ENCODE measurements at places on chromosomes 4 and X. TPM values are rescaled to one million over a fixed set of nuclear protein-coding genes. Genes with fewer than 3 reads are reported as not detected.

DNA sequence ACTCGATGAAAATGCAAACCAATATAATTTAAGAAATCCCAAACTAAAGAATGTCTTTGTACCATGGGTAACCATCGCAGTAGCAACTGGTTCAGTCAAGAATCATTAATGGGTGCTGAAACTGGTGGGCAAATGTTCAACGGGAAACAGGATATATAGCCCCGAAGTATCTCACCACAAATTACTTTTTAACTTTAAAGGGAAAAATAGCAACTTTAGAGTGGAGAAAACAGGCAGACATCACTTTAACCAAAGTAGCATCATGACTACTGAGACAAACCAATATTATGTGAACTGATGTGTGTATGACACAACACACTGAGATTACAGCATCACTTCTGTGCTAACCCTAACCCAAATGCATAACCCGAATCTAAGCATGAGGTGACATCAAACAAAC, 33.8 kb upstream of the SLAIN2 start:
- no peak overlapping the region for H3K27ac ChIP-seq
- H3K4me3 ChIP-seq = no peak overlapping the region
- H3K4me1 ChIP-seq = no peaks in the 10 kb centered on the region
- no peaks in the 10 kb centered on the region for H3K27me3 ChIP-seq
- no peaks in the 10 kb centered on the region for H3K36me3 ChIP-seq

DNA sequence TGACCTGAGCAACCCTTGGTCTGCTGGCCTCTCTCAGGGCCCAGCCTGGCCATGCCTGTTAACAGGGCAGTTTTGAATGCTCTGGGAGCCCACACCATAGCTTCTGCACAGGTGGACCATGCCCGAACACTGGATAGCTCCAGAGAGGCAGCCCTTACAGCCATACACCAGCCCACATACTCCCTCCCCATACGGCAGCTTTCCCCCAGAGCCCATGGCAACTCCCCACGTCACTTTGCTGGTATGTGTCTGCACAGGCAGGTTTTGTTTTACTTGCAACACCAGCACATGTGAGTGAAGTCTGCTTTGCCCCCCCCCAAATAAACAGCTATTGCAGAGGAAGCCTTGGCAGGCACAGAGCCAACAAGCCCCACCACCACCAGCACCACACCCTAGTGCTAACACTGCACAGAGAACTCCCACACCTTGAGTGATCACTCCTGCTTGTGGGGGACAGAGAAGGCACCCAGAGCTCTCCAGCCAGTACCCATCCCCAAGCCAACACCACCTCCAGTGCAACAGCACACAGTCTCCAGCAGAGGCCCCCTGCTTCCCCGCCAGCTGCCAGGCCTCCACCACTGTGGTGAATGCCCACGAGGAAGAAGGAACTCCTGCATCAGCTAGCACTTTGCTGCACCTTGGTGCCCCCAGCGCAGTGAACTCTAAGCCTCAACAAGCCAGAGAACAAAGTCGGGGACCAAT, 87.3 kb downstream of the STPG2 start:
- no peak overlapping the region for H3K4me3 ChIP-seq
- no peaks in the 10 kb centered on the region for H3K4me1 ChIP-seq

- no peak overlapping the region for H3K4me3 ChIP-seq
- no peaks in the 10 kb centered on the region for H3K27me3 ChIP-seq
- DNase-seq = no peak
- peaks cover 3% of the 10 kb centered on the region for H3K4me1 ChIP-seq
These were observed 129.1 kb downstream of the COL4A6 start for GRCh38 chrX:108309144-108309543.

DNA sequence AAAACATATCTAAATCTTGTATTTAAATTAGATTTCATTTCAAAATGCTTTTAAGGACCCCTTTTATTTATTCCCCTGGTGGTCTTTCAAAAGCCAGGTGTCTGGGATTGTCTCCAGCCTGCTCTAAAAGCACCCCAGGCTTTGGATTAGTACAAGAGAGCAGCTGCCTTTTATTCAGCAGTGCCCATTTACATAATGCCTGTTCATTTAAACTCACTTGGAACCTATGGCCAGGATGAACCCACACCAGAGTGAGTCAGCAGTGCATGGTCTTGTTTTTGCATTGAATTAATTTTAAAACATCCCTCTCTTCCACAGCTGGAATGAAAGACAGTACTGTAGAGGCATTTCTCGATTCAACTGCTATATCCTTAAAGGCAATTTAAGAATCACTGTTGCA, 64.1 kb upstream of the TENM3 start:
- no peak for DNase-seq
- no peak overlapping the region for H3K27ac ChIP-seq
- no peak overlapping the region for H3K4me3 ChIP-seq
- no peaks in the 10 kb centered on the region for H3K36me3 ChIP-seq

DNA sequence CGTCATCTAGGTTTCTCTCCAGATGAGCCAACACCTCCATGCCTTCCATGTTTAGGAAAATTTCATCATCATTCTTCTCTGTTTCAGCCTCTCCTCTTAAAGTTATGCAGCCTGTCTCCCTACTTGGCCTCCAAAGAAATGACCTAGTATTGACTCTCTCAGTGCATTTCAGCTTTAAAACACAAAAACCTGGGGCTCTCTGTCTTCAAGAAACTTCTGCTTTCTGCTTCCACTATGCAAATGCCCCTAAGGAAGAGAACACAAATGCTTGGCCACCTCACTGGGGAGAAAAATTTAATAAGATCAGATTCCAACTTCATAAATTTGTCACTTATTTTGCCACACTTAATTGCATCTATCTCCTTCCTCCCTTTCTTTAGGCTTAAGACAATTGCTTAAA, 93.3 kb downstream of the GPRIN3 start:
- H3K36me3 ChIP-seq = no peaks in the 10 kb centered on the region
- H3K4me1 ChIP-seq = no peaks in the 10 kb centered on the region
- no peaks in the 10 kb centered on the region for H3K27me3 ChIP-seq
- no peak for DNase-seq
- no peak overlapping the region for H3K27ac ChIP-seq

GRCh38 chr4:3867403-3868100, 101.4 kb downstream of the ADRA2C start:
- H3K4me3 ChIP-seq = no peak overlapping the region
- no peak for DNase-seq
- H3K4me1 ChIP-seq = no peaks in the 10 kb centered on the region
- no peak overlapping the region for H3K27ac ChIP-seq

GRCh38 chr4:26822546-26822945, 38.1 kb upstream of the STIM2 start:
- no peak overlapping the region for H3K4me3 ChIP-seq
- H3K36me3 ChIP-seq = no peaks in the 10 kb centered on the region
- H3K27ac ChIP-seq = no peak overlapping the region
- H3K27me3 ChIP-seq = no peaks in the 10 kb centered on the region
- no peak for DNase-seq
- H3K4me1 ChIP-seq = no peaks in the 10 kb centered on the region

DNA sequence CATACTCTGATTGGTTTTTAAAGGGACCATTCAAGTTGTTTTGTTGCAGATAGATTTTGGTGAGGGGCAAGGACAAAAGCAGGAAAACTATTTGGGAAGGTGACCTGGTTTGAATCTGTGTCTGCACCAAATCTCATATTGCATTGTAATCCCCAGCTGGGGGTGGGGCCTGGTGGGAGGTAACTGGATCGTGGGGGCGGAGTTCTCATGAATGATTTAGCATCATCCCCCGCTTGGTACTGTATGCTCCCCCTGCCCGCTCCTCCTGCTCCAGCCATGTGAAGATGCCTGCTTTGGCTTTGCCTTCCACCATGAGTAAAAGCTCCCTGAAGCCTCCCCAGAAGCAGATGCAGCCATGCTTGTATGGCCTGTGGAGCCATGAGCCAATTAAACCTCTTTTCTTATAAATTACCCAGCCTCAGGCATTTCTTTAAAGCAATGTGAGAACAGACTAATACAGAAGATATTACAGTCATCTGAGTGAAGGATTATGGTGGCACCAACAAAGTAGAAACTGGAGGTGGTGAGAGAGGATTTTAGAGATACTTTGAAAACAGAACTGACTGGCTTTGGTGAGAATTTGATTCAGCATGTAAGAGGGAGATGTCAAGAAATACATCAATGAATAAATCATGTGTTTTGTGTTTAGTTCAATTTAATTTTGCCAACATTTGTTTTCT, 14.4 kb downstream of the IL21 start:
- no peak for DNase-seq
- H3K27me3 ChIP-seq = no peaks in the 10 kb centered on the region
- no peaks in the 10 kb centered on the region for H3K36me3 ChIP-seq
- no peak overlapping the region for H3K4me3 ChIP-seq
- H3K27ac ChIP-seq = no peak overlapping the region

DNA sequence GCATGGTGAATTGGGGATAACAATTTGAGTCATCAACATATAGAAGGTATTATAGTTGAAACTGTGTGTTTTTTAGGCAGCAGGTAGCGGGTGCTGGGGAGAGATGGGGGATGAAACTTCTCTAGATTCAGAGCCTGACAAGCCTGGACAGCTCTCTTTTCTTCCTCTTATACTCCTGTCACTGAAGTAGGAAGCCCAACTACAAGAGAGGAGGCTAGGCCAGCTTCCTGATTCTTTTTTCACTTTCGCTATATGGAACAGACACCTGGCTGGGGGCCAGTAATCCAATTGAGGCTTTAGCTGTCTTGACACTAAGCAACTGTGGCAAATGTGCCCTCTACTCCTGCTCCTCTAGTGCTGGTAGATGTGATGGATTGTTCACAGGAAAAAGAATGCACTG, 69.2 kb downstream of the PHKA1 start:
- H3K4me1 ChIP-seq = no peaks in the 10 kb centered on the region
- peaks cover 18% of the 10 kb centered on the region for H3K36me3 ChIP-seq
- DNase-seq = no peak
- H3K27ac ChIP-seq = no peak overlapping the region
- H3K4me3 ChIP-seq = no peak overlapping the region
- H3K27me3 ChIP-seq = no peaks in the 10 kb centered on the region

GRCh38 chrX:21725496-21725895, 32.4 kb downstream of the SMPX start:
- peaks cover 14% of the 10 kb centered on the region for H3K27me3 ChIP-seq
- no peak for DNase-seq
- H3K27ac ChIP-seq = peak overlapping the region; percentile 36
- H3K36me3 ChIP-seq = peaks cover 4% of the 10 kb centered on the region
- H3K4me3 ChIP-seq = no peak overlapping the region
- peaks cover 35% of the 10 kb centered on the region for H3K4me1 ChIP-seq

GRCh38 chr4:72909461-72909860, 160.1 kb downstream of the COX18 start:
- H3K27ac ChIP-seq = no peak overlapping the region
- H3K36me3 ChIP-seq = no peaks in the 10 kb centered on the region
- no peaks in the 10 kb centered on the region for H3K27me3 ChIP-seq
- H3K4me3 ChIP-seq = no peak overlapping the region
- no peak for DNase-seq
- H3K4me1 ChIP-seq = no peaks in the 10 kb centered on the region

DNA sequence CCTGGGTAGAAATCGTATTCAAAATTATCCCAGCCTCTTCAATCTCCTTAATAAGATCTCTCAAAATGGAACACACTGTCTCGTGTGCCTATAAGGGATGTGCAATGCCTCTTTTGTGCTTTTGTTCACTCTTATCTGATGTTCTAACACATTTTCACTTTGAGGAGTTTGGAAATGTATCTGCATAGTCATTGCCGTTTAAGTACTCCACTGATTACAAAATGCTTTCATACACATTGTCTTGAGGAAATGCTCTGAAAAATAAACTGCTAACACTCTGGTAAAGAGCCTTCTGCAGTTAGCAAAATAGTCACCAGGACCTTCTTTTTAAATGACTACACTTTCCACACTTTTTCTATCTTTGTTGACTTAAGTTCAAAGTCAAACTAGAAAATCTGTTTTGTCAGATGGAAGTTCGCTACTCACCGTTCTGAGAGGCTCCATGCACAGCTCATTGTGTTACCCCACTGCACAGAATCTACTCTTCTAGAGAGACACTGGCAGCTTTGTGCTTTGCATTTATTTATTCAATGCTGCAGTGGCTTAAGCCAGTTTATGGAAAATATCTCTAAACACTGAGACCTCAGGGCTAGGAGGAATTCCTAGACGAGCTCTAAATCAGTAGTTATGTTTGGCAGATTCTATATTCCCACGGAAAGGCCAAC, 159.0 kb downstream of the CHIC2 start:
- peak overlapping the region; percentile 29 for H3K4me3 ChIP-seq
- H3K27me3 ChIP-seq = no peaks in the 10 kb centered on the region
- peaks cover 19% of the 10 kb centered on the region for H3K4me1 ChIP-seq
- H3K36me3 ChIP-seq = no peaks in the 10 kb centered on the region
- no peak for DNase-seq
- H3K27ac ChIP-seq = no peak overlapping the region

GRCh38 chr4:77010841-77011354, 61.3 kb downstream of the SEPTIN11 start:
- no peak overlapping the region for H3K4me3 ChIP-seq
- no peak for DNase-seq
- peaks cover 7% of the 10 kb centered on the region for H3K36me3 ChIP-seq
- no peaks in the 10 kb centered on the region for H3K4me1 ChIP-seq

DNA sequence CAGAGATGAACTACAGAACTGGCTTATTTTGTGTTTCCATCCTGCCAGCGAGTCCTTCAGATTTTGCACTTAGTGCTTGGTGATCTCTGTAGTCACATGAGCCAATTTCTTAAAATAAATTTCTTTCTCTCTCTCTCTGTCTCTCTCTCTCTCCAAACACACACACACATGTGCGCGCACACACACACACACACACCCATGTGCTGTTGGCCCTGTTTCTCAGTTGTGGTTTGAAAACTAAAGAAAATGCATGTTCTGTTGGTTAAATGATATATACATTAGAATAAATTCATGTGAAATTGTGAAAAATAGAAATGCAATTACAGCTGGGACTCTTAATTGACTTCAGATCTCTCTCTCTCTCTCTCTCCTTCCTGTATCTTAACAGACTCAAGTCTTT, 399.3 kb downstream of the FAT4 start:
- no peak overlapping the region for H3K27ac ChIP-seq
- no peaks in the 10 kb centered on the region for H3K36me3 ChIP-seq

ASB5 gene
- total RNA-seq = 360 TPM

MPP1 gene
- total RNA-seq = 21.0 TPM

SLC10A6 gene
- total RNA-seq = 0.79 TPM

TDO2 gene
- total RNA-seq = not detected

STATH gene
- not detected for total RNA-seq

EFHC2 gene
- total RNA-seq = not detected

Data from psoas muscle (tissue), 8 donors.